ENCODE measurements at places on chromosomes 16 and 17.

DNA sequence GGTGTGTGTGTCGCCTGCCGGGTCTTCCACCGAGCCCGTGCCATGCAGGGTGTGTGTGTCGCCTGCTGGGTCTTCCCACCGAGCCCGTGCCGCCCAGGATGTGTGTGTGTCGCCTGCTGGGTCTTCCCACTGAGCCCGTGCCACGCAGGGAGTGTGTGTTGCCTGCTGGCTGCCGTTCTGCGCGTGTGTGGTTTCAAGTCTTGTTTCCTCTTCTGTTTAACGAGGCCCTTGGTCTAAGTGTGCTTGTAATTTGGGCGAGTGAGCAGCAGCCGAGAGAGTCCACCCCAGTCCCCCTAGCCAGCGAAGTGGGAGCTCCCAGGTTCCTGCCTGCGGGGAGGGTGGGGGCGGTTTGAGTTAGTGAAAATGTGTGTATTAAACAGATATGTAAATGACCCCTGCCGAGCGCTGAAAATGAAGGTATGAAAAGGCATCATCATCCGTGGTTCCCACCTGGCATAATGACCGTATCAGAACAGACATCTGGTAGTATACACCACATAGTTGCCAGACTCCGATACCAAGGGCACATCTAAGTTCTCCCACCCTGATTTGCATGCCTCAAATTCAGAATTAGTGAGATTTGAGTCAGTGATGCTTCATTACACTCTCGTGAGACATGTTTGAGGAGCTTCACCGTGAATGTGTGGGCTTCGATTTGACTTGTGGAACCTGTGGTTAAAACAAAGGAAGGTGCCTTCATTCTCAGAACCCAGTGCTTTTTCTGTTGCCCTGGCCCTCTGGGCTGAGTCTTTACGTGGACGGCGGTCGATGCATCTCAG, 114.5 kb upstream of the CHMP6 start:
- no peak for DNase-seq

- no peak for DNase-seq
These were observed 31.8 kb downstream of the CCL4 start for GRCh38 chr17:36135465-36135864.

DNA sequence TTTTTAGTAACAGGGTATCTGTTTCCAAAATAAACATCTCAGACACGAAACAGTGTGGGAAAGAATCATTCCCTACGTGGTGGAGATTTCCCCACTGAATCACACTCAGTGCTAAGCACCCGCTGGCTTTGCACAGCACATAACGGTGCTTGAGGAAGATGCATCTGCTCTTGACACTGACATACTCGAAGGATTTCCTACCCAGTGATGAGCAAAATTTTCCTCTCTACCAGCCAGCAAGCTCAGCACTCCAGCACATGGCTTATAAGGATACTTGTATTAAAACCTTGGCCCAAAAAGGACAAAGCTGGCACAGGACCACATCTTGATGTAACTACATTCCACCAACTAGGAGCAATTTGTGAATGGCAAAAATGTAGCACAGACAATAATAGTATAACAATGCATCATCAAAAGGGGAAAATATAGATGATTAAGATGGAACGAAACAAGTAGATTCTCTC, 59.0 kb downstream of the ANKFY1 start:
- peak; percentile 84 for DNase-seq

DNA sequence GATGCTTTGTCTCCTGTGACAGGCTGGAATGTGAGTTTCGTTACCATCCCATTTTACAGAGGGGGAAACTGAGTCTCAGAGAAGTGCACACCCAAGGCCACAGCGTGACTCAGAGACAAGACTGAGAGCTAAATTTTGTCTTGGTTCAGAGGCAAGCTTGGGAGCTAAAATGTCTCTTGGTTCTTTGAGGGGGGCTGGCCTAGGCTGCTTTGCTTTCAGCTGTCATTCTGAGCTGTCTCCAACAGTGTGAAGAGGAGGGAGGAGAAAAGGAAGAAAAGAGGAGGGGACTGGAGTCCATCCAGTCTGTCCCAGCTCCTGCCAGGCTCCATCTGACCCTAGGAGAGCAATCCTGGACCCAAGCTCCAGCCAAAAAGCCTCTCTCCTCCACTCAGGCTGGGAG, at the start of gene CLEC19A:
TSS of gene CLEC19A (plus strand) at position 301 of the 400 bp plus-strand sequence. CDS start 121 bp downstream, outside the sequence.
- no peak for DNase-seq

GRCh38 chr16:67857547-67858233, 10.2 kb upstream of the CENPT start:
- peak; percentile 97 for DNase-seq

DNA sequence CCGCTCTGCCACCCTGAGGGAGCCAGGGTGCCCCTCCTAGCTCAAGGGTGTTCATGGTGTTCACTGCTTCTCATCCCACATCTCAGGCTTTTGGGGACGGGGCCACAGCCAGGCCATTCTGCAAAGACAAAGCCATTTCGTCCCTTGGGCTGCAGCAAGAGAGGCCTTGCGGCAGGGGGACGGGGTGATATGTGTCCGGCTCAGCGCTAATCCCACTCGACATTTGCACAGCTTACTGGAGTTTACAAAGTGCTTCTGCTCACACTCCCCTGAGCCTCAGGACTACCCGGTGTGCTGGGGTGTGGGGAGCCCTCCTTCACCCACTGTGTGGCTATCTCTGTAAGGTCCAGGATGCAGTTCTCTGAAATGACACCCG, 84.3 kb downstream of the RTN4RL1 start:
- DNase-seq: no peak

DNA sequence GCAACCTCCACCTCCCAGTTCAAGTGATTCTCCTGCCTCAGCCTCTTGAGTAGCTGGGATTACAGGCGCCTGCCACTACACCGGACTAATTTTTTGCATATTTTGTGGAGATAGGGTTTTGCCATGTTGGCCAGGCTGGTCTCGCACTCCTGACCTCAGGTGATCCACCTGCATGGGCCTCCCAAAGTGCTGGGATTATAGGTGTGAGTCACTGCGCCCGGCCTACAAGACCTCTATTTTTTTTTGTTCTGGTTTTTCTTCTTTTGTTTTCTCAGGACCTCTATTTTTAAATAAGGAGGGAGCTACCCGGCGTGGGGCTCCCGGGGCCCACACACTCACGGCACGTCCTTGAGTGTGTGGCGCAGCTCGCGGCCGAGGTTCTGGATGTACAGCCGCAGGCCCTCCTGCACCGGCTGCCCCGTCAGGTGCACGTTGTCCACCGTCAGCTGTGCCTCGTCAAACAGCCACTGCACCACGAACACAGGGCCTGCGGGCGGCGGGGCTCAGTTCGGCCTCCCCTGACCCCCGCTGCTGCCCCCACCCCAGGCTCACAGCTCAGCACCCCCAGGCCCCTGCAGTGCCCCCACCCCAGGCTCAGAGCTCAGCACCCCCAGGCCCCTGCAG, 5.8 kb downstream of the NOTUM start:
- no peak for DNase-seq

DNA sequence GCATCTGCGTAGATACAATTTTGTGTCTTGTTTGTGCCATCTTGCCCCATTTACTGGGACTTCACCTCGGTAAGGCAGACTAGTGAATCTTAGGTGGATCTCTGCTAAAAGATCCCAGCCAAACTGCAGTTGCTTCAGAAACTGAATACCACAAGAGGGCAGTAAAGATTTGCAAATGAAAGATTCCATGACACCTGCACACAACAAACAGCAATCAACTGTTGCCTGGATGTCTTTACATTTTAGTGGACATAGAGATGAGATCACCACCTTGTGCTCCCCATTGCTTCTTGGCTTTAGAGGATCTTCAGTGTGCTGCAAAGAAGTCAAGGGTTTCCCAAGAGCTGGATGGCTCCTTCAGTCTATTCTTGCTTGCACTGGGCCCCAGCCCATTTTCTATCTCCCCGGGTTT, 119.2 kb upstream of the CACNG5 start:
- DNase-seq: peak; percentile 86

- no peak for DNase-seq
These were observed at the start of gene NOXO1 for GRCh38 chr16:1981398-1981836. NOXO1 (minus strand) TSS chr16:1981469; CDS start chr16:1981179, 290 bp downstream.

DNA sequence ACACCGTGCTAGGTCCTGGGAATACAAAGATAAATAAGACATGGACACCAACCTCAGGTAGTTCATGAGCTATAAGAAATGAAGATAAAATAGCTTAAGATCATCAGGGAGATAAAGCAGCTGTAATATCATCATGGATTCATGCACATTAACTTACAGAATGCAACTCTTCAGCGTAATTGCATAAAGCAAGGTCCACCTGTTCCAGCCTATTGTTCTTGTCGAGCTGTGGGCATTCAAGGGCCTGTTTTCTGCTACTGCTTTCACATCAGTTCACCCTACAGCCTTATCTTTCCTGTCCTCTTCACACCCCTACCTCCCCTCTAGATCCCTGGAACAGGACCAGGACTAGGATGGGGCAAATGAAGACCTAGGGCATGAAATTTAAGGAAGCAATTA, 133.9 kb downstream of the SPACA3 start:
- DNase-seq: no peak

GRCh38 chr17:28812748-28813377, 29.7 kb downstream of the FAM222B start:
- peak; percentile 85 for DNase-seq

DNA sequence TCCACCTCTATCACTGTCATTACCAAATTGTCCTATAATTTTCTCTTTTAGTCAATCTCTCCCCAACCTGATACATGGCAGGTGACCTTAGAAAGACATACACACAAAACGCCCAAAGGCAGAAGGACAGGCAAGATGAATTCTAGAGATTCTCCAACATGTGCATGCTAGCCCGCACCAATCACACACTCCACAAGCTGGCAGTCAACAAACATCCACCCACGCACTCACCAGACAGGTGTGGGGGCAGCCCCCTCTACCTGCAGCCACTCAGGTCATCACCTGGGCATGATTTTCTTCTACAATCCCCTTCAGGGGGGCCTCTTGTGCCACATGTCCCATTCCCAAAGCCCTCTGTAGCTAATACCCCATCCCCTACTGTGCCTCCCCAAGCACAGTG, 9.5 kb downstream of the MPP2 start:
- DNase-seq: no peak

- DNase-seq: no peak
These were observed 4.5 kb downstream of the ARHGDIA start for GRCh38 chr17:81866440-81867169.

- DNase-seq: no peak
These were observed 19.9 kb downstream of the PSME3IP1 start for GRCh38 chr16:57165938-57166337.
